ENCODE measurements at places on chromosomes 1 and 21.
A peak's percentile ranks its signal among the peaks of the same experiment; 100 is the strongest.

DNA sequence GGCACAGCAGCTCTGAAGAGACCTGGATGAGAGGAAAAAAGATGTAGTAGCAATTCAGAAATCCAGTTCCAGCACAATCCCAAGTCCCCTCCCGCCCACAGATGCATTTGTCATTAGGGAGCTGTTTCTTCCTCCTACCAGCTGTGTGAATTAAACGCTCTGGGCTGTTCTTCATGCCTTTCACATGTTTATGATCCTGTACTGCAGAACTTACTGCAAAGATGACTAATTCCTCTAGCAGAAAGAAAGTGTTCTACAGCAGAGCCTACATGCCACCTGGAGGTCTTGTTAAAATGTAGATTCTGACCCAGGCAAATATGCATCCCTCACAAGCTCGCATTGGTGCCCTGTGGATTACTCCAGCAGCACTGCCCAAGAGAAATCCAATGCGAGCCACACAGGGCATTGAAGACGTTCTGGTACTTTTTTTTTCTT lies 6.5 kb downstream of the ENO1 start:
- no peak for DNase-seq

DNA sequence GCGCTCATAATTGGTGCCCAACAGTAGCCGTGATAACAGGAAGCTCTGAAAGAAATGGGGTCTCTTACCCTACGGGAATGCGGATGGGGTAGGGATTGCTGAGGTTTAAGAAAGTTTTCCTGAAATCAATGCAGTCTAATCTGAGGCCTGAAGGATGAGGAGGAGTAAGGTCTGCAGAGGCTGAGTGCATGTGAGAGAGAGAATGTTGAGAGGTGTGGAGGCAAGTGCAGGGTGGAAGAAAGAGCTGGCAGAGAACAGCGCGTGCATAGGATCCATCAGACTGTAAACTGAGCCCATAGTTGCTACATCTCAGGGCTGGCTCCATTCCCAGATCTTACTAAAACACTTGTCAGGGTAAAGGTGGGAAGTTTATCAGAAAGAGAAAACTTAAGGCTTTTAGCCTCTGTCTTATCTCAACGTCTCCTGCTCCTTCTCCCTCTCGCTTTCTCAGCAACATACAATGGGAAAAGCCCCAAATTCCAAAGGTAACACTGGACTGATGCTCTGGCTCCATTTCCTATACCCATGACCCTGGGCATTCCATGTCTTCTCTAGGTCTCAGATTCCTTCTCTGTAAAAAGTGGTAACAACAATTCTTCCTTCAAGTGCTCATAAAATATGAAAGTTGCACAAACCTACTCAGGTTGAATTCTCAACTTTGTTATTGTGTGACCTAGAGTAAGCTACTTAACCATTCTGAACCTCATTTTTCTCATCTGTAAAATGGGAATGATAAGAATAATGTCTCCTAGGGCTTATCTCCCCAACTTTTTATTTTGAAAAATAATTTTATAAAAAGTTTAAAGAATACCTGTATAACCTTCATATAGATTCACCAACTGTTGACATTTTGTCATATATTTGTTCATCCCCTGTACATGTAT lies 75.2 kb downstream of the SH3GLB1 start:
- DNase-seq, result no peak

GRCh38 chr1:41024953-41025352 lies 3.4 kb upstream of the SLFNL1 start:
- no peak for DNase-seq

GRCh38 chr1:247104965-247105364 lies 809 bp upstream of the ZNF669 start:
- no peak for DNase-seq

- DNase-seq, result no peak
Measured at GRCh38 chr1:204683284-204684205, 2.0 kb downstream of the LRRN2 start.

DNA sequence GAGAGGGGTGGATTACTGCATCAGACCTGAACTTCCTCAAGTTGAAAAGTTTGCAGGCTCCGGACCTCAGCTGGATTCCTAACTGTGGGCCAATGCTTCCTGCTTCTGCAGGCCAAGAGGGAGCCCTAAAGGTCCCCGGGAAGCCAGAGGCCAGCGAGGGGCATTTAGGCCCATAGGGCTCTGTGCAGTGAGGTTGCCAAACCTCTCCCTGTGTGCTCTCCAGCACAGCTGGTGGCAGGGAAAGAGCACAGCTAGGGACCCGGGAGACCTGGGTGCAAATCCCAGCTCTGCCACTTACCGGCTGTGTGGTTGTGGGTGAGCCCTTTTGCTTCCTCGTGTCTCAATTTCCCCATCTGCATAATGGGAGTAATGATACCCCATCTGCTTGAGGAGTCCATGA lies 100.5 kb downstream of the PAX7 start:
- DNase-seq, result no peak

- no peak for DNase-seq
Measured at GRCh38 chr1:171457412-171457811, 27.9 kb upstream of the PRRC2C start.

- peak; percentile 43 for DNase-seq
Measured at GRCh38 chr1:15152318-15153183, 996 bp upstream of the TMEM51 start.

DNA sequence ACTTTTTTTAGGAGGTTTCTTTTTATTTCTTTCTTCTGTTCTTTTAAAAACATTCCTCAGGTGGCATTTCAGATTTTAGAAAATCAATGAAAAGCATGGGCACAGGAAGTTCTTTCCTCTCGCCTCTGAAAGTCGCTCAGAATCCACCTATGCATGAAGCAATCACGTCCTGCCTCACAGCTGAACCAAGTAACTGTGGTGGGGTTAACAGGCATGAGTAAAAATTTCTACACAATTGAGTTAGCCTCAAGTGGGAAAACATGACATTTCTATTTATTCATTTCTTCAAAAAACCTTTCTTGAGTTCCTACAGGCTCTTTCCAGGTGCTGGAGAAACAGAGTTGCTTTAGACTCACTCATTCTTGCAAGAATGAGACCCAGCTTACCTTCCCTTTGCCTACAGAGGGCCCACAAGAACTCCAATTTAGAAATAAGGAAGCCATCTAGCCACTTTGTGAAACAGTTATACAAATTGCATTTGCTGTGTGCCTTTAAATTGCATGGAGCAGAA lies 508.9 kb upstream of the PKN2 start:
- no peak for DNase-seq

GRCh38 chr21:38956856-38957571 lies 151.3 kb downstream of the ETS2 start:
- no peak for DNase-seq

DNA sequence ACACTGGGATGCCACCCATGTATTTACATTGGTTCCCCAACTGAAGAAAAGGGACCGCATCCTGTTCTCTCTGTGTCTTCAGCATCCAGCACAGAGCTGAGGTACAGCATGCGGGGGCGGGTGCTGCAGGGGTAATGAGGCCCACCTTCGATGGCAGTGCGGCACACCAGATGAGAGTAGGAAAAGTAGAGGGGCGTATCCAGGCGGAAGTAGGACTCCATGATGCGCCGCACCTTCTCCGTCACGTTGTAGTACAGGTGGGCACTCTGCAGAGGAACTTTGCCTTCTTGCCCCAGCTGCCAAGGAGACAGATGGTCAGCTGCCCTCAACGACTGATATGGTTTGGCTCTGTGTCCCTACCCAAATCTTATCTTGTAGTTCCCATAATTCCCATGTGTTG lies 10.0 kb upstream of the CLDN19 start:
- DNase-seq, result no peak

DNA sequence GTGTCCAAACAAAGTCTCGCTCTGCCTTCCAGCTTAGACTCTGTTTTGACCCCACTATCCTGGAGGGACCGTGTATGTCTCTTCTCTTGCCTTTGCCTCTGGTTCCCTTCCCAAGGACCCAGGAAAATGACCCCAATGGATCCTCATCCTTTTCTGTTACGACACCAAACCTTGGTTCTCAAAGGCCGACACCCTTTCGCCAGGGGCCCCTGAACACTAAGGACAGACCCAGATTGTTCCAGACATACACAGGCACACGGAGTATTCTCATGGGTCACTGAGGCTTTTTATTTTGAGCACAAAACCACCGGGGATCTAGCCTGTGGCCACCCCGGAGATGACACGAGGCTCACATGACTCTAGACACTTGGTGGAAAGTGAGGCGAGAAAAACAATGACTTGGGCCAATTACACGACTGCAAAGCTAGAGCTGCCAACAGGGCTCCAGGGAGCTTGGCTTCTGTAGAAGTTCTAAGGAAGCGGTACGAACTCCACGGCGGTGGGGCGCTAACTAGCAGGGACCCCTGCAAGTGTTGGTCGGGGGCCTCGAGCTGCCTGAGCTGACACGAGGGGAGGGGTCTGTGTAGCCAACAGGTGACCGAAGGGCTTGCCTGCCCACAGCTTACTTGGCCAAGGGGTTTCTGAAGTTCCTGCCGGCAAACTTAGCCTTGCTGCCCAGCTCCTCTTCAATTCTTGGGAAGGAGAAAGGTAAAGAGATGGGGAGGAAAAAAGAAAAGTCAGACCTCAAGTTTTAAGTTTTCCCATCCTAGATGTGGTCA lies 17.6 kb downstream of the ENO1 start:
- peak; percentile 28 for DNase-seq

DNA sequence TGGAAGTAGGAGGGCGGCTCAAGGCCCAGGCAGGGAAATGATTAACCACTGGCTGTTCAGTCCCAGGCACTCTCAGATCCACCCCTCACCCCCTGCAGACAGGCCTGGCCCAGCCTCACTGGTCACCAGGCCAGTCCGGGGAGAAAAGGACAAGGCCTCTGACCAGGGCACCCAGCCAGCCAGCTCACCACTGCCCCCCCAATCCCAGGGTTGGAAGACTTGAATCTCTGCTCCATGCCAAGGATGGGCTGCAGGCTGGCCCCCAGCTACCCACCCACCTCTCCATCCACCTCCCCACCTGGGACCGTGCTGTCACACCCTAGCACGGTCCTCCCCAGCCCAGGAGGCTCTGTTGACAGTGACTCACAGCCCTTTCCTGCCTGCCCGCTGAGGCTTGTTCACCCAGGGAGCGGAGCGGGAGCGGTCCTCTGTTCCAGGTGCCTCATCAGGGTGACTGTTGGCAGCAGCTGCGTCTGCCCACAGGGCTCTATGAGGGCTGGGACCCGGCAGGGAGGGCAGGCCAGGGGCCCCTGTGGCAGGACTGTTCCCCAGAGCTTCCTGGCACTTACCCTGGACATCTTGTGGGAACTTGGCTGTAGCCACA lies 2.2 kb downstream of the LAD1 start:
- no peak for DNase-seq

GRCh38 chr1:3019007-3019515 lies 2.2 kb upstream of the ACTRT2 start:
- DNase-seq, result no peak

GRCh38 chr1:207840380-207840779 lies 70.5 kb downstream of the CD34 start:
- DNase-seq, result no peak

Data from activated T-cell treated with anti-CD3 and anti-CD28 coated beads, Interleukin-2, amount 50 U/mL, for 48 hours (primary cell).